ENCODE measurements at places on chromosomes 5 and 9.

DNA sequence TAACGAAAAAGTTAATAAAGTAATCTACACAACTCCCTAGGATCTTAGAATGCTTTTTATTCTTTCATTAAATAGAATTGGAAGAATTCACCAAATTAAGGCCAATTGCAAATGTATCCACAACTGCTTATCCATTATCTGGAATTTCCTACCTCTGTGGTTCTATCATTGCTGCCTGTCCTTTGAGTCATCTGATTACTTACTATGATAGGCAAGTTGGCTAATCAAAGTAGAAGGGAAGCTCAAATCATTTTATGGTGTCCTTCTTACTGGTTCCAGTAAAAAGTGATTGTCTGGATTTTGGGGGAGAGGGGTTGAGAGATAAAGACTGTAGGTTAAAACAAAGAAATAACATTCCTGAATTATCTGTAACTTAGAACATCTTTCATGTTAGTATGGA lies 161.4 kb upstream of the GNA14 start:
- no peak for DNase-seq

GRCh38 chr5:87410931-87411330 lies 1.8 kb downstream of the CCNH start:
- no peak for DNase-seq

GRCh38 chr5:151222790-151223446 lies 974 bp downstream of the CCDC69 start:
- peak; percentile 70 for DNase-seq

- DNase-seq = no peak
Observed at GRCh38 chr5:134430001-134430569, 18.4 kb upstream of the CDKN2AIPNL start.

- peak; percentile 64 for DNase-seq
Observed at GRCh38 chr5:139747583-139748504, 47.8 kb upstream of the PSD2 start.

DNA sequence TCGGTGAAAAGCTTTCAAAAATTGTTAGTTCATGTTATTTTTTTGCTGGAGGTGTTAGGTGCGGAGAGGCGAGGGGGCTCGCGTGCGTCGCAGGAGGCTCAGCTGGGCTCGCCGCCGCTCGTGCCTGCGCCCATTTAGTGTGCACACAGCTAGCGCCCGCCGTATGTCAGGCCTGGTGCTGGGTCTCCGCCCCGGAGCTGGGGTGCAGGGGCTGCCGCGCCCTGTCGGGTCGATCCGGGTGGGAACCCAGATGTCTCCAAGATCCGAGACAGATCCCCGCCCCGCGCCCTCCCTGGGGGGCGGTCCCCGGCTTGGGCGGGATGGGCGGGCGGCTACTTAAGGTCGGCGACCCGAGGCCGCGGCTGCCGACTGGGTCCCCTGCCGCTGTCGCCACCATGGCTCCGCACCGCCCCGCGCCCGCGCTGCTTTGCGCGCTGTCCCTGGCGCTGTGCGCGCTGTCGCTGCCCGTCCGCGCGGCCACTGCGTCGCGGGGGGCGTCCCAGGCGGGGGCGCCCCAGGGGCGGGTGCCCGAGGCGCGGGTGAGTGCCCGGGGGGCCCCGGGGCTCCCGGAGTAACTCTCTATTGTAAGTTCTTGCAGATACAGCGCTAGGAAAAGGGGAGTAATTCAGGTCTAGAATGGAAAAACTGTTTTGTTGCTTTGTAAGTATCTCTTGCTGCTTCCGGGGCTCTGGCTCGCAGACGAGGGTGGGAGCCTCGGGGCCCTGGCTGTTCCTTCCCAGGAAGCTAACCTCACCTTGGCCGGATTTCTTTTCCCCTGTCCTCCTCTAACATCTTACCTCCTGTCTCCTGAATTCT lies 31.7 kb downstream of the GSN start:
- DNase-seq = no peak

- DNase-seq = no peak
Observed at GRCh38 chr5:52469835-52470234, 317.9 kb upstream of the ITGA1 start.

DNA sequence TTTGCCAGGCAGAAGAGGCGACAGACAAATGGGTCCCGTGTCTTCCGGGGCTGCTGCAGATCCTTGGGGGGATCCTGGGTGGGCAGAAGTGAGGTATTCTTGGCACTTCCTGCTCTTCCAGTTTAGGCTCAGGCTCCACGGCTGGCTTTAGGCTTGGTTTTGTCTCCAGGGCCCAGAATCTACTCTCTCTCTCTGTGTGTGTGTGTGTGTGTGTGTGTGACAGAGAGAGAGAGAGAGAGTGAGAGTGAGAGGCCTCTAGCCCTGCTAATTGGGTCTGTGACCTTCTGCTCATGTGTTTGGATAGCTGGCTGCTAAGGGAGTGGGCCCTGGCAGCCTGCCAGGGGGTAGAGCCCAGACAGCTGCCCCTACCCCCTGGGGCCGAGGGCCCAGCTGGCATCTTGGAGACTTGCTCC lies 39.3 kb downstream of the CRB2 start:
- no peak for DNase-seq

DNA sequence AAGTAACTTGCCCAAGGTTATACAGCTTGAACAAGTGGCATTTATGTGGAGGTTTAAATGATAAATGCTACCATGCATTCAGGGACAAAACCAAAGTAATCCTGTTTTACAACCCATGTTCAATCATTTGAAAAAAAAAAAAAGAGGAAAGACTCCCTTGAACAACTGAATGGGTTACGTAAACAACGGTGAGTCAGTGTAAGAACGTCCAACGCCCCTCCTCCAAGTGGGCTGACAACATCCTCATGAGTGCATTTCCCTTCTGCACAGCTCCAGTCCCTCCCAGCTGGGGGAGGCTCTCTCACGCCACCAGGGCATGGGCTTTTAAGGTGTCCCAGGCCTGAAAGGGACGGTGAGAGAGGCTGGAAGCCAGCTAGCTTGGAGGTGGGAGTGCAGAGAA lies 90.0 kb downstream of the PRRT1B start:
- DNase-seq = peak; percentile 92

DNA sequence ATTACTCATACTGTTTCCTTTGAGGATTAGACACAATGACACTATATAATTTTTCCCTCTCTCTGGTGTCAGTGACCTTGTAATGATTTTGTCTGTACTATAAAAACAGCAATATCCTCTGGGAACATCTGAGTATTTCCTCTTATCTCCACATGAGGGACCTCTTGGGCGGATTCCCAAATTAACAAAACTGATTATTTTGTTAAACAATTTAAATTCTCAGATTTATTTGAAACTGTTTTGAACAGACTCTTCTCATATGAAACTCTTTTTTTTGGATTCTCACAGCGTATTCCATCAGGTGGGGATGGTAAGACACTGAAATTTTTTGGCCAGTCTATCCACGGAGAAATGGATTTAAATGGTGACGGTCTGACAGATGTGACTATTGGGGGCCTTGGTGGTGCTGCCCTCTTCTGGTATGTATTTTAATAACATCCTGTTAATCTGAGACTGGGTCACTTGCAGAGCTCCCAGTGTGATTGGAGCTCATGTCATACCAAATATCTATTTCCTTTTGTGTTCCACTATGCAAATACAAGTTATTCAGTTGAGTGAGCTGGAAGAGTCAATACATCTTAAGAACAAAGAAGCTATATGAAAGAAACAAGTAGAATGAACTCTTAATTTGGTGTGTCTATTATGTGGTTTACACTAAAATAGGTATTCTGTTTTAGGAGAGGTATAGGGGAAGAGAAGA lies 73.8 kb upstream of the ITGA2 start:
- DNase-seq = peak; percentile 64

DNA sequence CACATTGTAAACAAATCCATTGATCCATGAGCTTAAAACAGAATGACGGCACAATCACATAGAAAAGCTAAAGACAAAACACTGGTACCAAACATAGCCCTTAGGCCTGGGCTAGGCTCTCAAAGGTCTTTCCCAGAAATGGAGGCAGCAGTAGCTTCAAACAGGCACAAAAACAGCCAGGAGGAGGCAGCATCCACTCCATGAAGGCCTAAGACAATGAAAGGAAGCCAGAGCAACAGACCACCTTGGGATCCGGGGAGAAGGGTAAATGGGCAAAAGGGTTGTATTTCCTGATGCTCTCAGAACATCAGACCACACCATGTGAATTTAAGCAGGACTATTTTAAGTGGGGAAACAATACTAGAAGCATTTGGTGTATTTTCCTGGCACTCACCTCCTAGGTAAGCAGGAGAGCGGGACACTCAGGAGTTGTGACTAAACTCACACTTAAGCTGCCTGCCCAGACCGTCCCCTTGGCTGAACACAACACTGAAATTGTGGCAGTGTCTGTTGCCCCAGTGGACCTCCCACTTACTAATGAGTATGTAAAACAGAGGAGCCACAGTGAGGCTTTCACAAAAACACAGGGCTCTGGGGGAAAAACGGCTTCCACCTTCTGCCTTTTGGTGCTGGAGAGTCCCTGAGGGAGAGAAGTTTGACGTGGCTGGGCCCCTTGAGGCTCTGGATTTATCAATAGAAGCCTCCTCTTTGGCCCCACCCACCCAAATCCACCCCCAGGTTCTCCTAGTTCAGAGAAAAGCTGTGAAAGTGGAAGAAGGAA lies 11.9 kb downstream of the GNPDA1 start:
- DNase-seq = peak; percentile 66

DNA sequence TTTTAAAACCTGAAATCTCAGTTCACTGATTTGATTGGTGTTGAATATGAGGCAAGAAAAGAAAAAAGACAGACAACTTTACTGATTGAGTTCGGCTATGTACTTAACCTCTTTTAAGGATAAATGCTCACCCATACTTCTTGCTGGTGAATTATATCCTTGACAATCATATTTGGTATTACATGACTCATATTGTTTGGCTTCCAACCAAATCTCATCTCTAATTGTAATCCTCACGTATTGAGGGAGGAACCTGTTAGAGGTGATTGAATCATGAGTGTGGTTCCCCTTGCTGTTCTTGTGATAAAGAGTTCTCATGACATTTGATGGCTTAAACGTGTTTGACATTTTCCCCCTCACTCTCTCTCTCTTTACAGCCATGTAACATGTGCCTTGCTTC lies 255.6 kb upstream of the IZUMO3 start:
- no peak for DNase-seq

- DNase-seq = no peak
Observed at GRCh38 chr5:124289641-124290311, 456.7 kb downstream of the ZNF608 start.

- no peak for DNase-seq
Observed at GRCh38 chr9:68847765-68848164, 142.7 kb downstream of the PIP5K1B start.

DNA sequence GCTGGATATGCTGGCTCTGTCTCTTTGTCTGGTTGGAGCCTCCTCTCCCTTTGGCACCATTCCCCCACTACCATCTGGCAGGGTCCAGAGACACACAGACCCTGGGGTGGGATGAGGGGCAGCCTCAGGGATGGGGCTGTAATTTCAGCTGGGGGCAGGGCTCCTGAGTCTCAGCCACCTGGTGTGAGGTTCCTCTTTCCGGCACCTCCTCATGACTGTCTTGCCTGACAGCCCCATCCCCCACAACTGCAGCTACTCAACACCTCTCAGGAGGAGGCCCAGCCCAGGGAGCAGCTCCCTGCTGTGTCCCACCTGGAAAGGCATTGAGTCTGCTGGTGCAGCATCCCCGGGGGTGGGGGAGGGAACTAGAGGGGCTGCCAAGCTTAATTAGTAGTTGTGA lies 11.7 kb upstream of the RPS14 start:
- peak; percentile 59 for DNase-seq

- DNase-seq = peak; percentile 78
Observed at GRCh38 chr5:157252711-157253465, 13.0 kb upstream of the CYFIP2 start.

DNA sequence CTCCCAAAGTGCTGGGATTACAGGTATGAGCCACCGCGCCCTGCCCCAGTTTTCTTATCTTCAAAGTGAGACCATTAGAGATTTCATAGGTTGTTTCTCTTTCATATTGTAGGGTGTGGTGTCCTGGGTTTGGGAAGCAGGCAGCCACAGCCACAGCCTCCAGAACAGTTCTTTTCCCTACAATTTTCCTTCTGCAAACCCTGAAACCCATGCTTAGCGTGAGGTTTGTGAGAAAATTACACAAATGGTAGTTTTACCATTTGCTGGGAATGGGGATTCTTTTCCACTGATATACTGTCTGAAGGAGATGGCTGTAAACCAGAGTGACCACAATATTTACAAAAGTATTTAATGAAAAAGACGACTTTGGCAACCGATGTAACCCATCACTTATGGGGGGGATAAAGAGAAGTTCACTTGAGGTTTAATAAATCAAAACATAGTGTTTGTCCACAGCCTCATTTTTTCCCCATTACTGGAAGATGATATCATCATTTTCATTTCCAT lies 26.7 kb upstream of the ECM2 start:
- DNase-seq = no peak

- DNase-seq = no peak
Observed at GRCh38 chr9:137236936-137237421, 4.1 kb upstream of the TUBB4B start.

- no peak for DNase-seq
Observed at GRCh38 chr9:89391585-89391984, 73.3 kb downstream of the SECISBP2 start.

- no peak for DNase-seq
Observed at GRCh38 chr9:127053057-127053821, 69.2 kb downstream of the ANGPTL2 start.

- no peak for DNase-seq
Observed at GRCh38 chr9:11141357-11141756, 528.6 kb upstream of the PTPRD start.

- no peak for DNase-seq
Observed at GRCh38 chr5:17186256-17186655, 31.2 kb upstream of the BASP1 start.

DNA sequence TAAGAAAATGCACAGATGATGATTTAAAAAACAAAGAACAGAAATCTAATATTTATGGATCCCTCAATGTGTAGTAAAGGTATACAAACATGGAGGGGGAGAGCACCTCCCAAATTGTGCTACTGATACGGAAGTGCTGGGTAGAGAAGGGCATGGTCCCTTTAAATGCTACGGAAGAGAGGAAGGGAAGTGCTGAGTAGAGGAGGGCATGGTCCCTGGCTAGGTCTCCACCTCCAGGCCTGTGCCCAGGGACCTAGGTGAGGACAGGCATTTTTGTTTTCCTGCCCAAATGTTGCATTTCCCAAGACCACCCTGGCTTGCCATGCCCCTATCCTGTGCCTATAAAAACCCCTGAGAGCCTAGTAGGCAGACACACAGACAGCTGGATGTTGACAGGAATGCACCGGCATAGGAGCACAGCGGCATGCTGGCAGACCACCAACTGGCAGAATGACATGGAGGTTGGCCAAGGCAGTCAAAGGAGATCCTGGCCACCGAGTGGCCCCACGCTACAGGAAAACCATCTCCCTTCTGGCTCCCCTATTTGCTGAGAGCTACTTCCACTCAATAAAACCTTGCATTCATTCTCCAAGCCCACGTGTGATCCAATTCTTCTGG lies 62.1 kb upstream of the SPDL1 start:
- DNase-seq = no peak

All from activated naive CD4-positive, alpha-beta T cell treated with anti-CD3 and anti-CD28 coated beads for 36 hours (primary cell).